ENCODE measurements at places on chromosomes 11 and 22.
A peak's percentile ranks its signal among the peaks of the same experiment; 100 is the strongest.

DNA sequence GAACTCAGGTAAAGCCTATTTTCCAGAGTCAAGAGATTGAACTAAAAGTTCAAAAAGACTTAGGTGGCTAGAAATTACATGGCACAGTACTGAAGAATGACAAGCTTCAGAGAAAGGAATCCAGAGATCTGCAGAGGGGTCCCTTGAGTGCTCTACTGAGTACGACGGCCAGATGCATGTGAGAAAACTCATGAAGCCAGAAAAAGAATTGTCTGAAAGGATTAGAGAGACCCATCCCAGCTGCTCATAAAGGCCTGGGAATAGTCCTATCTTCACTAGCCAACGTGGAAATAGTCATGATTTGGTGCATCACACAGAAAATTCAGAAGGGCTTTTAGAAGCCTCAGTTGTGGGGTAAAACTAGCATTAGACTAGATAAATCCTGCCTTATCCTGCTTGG, 91.3 kb downstream of the SOX6 start:
- DNase-seq, result no peak

GRCh38 chr11:117875382-117876058, 938 bp downstream of the FXYD6 start:
- DNase-seq, result peak; percentile 26

GRCh38 chr11:45470151-45470793, 184.1 kb upstream of the SYT13 start:
- DNase-seq, result no peak

- no peak for DNase-seq
Observed at GRCh38 chr22:25564979-25565677, 653 bp downstream of the GRK3 start.

DNA sequence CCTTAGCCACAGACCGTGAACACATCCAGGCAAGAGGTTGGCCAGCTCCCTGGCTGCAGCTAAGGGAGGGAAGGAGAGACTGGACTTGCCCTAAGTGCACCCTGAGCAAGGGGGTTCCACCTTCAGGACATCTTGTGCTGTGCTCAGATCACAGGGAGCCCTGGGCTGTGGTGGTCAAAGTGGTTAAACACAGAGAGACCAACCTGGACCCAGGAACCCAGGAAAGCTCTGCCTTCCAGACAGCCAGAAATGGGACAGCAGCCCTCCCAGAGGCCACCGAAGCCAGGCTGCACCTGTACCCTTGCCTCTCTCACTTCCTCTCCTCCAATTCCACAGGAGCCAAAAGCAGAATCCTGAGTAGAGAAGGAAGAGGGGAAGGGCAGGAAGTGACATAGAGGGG, 105.2 kb upstream of the TMEM45B start:
- DNase-seq, result no peak

GRCh38 chr11:13298765-13299164, 21.2 kb downstream of the BMAL1 start:
- DNase-seq, result no peak

GRCh38 chr22:33747576-33748180, 172.6 kb downstream of the LARGE1 start:
- DNase-seq, result no peak

DNA sequence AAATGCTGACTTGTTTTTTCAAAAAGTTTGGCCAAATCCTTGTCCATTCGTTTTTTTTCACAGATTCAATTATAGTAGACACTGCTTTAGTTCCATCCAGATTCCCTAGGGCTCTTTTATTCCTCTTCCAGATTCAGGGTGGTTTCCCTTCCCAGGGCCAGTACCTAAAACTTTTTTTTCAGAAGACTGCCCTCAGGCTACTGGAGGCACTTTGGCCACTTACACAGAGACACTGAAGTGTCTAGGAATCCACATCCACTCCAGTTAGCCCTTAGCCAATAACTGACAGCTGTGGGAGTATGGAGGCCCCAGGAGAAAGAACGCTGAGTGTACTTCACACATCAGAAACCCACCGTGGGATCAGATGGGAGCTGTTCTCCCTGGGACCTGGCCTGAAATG, 77.3 kb downstream of the CCDC34 start:
- DNase-seq, result no peak

- no peak for DNase-seq
Observed at GRCh38 chr11:129323896-129324502, 51.6 kb upstream of the BARX2 start.

All from T-cell (primary cell).